ENCODE measurements at places on chromosomes 13 and 19.

- DNase-seq = peak; percentile 49
Observed at GRCh38 chr19:17778251-17778967, 16.5 kb upstream of the B3GNT3 start.

DNA sequence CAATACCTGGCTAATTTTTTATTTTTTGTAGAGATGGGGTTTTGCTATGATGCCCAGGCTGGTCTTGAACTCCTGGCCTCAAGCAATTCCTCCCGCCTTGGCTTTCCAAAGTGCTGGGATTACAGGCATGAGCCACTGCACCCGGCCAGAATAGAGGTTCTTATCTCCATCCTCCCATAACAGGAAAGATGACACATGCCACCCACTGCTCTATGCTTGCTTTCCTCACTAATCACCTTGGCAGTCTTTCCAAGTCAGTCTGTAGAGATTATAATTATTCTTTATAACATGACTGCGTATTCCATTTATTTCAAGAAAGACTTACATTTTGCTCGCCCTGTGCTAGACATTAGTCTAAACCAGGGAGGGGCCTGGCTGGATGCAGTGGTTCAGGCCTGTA, 6.7 kb downstream of the VAV1 start:
- no peak for DNase-seq

GRCh38 chr13:94119360-94119936, 360.0 kb downstream of the DCT start:
- no peak for DNase-seq

DNA sequence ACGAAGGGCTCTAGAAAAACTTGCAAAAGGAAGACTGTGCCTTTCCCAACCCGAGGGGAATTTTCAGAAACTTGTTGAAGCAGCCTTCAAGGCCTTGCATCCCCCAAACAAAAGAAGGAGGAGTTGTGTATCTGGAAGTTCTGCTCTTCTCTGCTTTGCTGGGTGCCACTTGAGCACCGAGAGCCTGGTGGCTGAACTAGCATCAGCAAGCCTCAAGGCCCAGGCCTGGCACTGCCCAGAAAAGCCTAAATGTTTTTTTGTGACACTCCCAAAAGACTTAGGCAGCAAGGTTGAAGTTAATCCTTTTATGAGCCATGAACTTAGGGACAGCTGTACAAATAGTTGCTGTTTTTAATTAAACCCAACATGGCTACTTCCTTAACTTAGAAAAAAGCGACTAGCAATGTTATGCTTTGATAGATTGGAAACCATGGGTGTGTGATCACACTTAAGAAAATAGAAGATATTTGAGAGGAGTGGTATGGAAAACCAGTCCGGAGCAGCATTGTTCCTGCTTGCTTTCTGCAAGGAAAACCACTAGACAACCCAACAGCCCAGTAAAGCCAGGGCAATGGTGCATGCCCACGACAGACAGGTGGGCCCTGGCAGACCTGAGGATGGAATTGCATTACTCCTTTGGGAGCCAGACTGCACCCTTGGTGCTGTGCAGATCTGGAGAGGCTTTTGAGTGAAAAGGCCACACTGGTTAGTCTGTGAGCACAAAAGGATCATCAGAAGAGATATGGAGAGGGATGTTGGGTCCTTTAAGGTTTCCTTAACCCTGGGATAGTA, 788 bp upstream of the DLEU7 start:
- no peak for DNase-seq

GRCh38 chr19:42693760-42694350, 46.4 kb downstream of the PSG3 start:
- DNase-seq = no peak

GRCh38 chr13:23871616-23872220, 17.5 kb downstream of the MIPEP start:
- DNase-seq = peak; percentile 27

DNA sequence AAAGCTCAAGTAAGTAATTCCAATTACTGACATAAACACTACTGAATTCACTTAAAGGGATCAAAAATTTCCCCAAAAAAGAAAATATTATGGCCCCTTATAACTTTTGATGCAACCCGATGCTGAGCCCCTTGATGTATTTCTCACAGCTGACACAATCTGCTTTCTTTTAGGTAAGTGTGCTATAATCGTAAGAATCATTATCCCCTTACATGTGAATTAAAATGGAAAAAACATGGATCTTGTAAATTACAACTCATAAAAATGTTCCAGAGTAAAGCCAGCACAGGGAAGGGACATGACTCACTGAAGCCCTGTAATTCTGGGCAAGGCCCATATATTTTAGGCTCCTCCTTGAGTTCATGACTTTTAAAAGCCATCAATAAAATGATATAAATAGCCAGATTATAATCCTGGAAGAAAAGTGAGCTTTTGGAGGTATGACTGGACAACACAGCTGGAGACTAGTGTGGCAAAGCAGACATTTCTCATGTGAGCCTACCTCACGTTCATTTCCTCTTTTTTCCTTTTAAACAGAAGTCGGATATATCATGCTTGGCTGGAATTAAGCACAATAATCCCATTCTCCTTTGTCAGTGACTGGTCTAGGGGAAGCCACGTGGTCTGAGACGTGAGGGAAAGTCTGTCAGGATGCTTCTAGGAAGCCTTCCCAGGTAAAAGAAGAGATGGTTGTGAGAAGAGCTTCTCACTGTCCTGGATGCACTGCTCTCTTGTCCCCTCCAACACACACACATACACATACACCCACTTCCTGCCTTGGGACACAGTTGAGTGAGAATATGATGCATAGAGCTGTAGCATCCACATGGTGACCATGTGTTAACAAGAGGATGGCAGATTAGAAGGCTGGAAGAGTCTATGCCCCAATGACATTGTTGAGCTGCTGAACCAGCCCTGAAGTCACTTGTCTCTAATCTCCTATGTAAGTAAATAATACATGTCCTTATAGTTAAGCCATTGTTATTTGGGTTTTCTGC, 165.4 kb downstream of the RGCC start:
- no peak for DNase-seq

DNA sequence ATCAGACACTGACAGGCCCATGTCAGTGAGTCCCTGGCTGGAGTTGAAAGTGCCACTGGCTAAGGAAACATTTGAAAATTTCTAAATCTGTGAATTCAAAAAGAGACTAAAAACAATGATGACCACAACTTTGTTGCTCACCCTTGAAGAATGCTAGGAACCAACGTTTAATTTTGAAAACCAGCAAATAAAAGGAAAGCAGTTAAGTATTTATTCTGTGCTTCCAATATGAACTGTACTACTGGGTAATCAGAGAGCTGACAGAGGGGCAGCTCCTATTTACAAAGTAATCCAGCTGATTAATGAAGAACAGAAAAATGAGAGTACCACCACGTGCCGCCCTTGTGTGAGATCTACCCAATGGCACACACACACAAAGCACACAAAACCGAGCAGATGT, 44.7 kb upstream of the LATS2 start:
- DNase-seq = no peak

DNA sequence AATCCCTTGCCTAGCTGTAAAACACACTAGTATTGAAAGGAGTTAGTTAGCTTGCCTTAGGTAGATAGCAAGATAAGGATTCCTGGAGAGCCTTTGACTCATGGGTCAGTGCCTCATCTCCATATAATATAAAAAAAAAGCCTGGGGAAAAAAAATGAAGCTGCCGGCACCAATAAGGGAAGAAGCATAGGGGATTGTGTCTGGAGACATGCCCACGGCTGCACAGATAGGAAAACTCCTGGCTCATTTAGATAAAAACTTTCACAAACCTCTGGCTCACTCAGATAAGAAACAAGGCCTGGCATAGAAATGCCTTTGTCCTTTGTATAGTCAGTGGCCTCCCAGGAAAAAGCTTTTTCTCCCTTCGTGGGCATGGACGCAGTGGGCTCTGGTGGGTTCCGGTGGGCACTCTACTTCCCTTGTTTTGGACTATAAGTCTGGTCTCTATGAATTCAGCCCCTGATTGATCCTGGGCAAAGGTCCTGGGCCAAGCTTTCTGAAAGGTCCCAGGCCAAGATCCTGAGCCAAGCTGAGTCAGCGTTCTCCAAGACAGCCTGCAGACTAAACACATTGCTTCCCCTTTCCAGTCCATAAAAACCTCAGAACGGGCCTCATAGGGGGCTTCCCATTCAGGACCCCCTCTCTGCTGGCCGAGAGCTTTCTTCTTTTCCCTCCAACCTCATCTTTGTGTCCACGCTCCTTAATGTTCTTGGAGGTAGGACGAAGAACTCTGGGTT, 4.9 kb upstream of the OR7A17 start:
- DNase-seq = no peak

- no peak for DNase-seq
Observed at GRCh38 chr19:33194886-33195644, 935 bp downstream of the LRP3 start.

DNA sequence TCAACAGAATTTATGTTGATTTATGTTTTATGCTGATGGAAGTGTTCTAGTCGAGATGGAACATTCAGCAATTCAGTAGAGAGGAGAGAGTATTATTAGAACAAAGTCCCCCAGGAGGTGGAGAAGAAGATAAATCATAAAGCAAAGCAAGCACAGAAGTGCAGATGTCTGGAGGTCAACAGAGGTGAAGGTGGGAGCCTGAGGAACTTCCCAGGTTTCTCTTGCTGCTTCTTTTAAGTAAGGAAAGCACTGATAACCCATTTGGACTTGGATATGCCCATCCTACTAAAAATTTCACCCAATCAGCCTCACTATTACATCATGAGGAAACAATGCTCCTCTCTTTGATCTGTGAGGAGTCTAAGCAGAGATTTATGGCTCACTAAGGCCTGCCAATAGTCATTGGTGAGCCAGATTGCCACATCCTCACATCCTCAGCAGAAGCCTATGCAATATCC, 98.8 kb downstream of the EPSTI1 start:
- no peak for DNase-seq

DNA sequence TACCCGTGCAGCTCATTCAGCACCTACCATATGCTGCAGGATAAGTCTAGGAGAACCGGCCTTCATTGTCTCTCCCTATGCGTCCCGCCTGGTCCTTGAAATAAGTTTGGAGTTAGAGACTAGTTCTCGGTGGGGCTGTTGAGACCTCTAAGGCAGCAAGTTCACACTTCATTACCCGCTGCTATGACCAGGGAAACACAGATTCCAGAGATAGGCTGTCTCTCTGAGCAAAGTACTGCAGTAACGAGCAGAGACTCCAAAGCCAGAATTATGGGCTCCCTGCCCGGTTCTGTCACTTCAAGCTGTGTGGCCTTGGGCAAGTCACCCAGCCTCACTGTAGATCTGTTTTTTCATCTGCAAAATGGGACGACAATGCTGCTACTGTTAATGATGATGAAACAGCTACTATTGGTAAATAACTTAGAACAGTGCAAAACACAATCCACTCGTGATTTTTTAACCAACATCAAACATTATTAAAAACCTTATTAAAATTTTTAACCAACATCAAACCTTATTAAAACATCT, 184.1 kb downstream of the USP12 start:
- no peak for DNase-seq

GRCh38 chr19:16368385-16369305, 44.0 kb downstream of the KLF2 start:
- DNase-seq = peak; percentile 81

DNA sequence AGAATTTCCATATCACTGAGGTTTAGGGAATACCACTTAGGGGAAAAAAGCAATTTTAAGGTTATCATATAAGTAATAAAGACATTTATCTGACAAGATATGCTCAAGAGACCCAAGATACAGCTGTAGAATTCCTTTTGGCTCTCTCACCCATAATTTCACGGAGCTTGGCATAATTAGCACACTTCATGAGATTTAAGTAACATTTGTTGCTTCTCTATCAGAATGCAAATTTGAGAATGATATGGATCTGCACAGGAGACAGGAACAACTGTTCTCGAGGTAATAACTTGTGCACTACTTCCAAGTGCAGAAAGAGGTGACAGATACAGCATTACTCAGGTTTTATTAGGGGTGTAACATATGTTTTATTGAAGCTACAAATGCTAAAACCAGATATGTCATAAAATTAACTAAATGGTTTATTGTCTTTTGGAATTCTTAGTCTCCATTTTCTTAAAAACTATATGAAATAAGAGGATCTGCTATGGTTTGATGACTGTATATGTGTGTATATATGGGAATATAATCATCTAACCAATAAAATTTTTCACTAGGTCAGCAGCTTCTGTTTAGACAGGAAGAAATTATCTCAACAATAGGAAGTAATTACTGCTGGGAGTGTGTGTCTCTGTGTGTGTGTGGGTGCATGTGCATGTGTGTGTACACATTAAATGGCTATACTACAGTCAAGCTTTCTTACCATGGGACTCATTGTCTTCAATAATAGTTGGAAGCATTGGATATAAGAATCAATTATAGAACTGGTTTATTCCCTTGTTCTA, 401.3 kb downstream of the PCDH17 start:
- no peak for DNase-seq

DNA sequence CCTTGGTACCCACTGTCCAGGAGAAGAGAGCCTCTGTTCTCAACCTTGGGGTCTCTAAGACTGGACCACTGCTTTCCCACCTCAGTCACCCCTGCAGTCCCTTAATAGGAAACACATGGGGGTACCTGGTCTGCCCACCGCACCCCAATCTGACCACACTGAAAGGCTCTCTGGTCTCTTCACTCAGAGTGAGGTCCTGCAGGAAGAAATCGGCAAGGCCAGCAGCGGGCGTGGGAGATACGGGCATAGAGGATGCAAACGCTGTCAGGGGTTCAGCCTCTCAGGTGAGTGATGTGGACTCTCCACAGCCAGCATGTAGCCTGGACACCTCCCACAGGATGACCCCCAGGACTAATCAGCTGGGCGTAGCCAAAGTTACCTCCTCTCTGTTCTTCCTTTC, 3.5 kb downstream of the SIGLEC9 start:
- no peak for DNase-seq

DNA sequence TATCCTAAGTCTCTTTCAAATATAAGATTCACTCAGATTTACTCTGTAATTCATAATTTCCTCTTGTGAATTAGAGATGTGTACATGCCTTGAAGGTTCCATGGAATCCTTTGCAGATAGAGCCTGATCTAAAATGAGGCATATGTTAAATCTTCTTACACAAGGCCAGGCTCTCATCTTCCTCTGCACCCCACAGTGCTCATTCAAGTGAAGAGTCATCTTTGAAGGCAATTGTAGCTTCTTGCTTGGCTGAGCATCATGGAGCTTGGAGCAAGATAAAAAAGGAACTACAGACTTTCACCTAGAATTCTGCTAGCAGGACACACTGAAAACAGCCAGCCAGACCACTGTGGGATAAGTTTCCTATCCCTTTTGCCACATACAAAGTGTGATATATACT, 566.4 kb downstream of the PCDH9 start:
- no peak for DNase-seq

- DNase-seq = no peak
Observed at GRCh38 chr13:71021825-71022422, 845.1 kb downstream of the DACH1 start.

DNA sequence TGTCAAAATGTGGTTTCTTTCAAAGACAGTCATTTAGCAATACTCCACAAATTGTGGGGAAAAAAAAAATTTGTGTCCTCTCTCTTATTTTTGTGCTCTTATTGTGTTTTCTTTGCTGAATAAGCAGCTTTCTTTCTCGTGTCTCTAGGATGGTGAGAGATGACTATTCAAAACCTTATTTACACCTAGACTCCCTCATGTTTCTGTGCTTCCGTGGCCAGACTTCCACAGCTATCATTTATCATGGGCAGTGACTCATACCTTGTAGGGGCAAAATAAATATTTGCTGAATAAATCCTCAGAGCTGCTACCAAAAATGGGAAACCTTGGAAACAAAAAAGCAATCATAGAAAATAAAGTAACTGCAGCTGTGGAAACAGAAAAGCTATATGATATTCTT, 204.9 kb upstream of the MIR17HG start:
- DNase-seq = no peak

GRCh38 chr19:33416307-33417215, 43.1 kb downstream of the CEBPG start:
- peak; percentile 60 for DNase-seq

GRCh38 chr19:55487924-55488687, at the start of gene SSC5D:
Gene SSC5D, plus strand, starts transcription at chr19:55488436. Its CDS starts 154 bp downstream, at chr19:55488590.
- DNase-seq = no peak
